T follicular helper cell (primary cell): ENCODE measurements at places on chromosomes 6 and 20.

DNA sequence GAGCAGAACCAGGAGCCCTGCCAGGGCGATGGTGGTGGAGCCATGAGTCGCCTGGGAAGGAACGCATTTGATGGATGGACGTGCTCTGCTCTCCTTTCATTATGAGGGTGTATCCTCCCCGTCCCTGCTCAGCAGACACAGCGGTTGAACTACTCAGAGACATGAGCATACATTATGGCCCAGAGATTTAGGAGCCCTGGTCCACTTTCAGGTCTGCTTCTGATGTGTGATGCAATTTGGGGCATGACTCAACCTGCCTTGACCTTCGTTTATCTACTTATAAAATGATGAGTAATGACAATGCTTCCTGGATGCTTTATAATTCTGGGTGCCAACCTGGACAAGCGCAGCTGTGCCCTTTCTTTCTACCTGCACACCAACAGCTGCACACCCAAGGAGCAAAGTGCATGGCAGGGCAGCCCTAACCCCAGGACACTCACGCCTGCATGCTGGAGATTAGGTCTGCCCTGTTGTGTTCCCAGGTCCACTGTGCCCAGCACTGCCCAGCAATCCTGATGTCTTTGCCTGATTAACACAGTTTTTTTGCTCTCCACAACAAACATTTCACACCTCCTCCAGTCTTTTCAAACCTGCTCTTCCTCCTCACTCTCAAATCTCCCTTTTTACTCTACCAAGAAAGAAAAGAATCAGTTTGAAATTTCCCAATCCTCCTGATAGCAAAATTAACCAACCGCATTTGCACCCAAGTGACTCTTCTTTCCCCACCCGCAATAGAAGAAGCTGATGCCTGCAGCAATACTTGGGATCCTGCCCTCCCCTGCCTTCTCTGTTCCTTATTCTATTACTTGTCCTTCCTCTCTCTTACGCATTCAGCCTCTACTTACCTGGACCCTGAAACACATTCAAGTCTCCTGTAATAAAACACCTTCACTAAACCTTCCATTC, 81.2 kb downstream of the EZR start:
- DNase-seq, result no peak

GRCh38 chr6:28485482-28485881, 30.1 kb downstream of the GPX6 start:
- no peak for DNase-seq

- DNase-seq, result no peak
Observed at GRCh38 chr20:5949943-5950270, 426 bp downstream of the TRMT6 start.

GRCh38 chr6:138695193-138695592, 78.4 kb upstream of the CCDC28A start:
- DNase-seq, result no peak

- DNase-seq, result no peak
Observed at GRCh38 chr6:34334796-34335416, 57.6 kb downstream of the NUDT3 start.

- no peak for DNase-seq
Observed at GRCh38 chr6:1640476-1640875, 30.8 kb downstream of the FOXC1 start.

DNA sequence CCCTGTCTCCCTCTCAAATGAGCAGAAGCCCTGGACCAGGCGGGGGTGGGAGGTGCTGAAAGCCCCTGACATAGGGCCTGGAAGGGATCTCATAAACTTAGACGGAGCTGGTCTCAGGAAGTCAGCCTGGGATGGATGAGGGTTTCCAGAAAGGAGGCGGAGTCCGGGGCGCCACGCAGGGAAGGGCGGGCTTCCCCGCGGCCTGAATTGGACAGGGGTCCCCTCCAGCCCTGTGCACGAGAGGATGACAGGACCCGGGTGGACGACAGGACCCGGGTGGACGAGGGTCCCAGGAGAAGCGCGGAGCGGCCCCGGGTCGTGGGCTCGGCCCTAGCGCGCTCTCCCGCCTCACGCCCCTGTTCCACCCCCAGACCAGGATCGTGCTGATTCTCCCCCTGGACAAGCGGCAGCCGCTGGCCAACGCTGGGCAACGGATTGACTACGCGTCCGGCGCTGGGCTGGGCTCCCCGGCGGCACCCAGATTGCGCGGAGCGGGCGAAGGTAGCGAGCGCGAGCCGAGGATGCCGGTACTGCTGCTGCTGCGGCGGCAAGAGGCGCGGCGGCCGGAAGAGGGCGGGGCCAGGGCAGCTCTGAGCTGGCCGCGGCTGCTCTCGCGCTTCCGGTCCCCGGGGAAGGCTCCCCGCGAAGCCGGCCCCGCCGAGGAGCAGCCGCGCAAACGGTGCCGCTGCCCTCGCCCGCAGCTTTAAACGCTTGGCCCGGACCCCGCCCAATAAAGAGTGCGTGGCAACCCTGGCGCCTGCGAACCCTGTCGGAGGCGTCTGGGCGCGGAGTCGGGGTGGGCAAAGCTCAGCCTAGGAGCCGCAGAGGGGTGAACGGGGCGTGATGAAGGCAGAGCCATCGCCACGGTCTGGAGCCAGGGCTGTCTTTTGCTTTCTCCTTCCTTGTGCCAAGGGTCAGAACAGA, 1.3 kb downstream of the C20orf144 start:
- DNase-seq, result peak; percentile 73

DNA sequence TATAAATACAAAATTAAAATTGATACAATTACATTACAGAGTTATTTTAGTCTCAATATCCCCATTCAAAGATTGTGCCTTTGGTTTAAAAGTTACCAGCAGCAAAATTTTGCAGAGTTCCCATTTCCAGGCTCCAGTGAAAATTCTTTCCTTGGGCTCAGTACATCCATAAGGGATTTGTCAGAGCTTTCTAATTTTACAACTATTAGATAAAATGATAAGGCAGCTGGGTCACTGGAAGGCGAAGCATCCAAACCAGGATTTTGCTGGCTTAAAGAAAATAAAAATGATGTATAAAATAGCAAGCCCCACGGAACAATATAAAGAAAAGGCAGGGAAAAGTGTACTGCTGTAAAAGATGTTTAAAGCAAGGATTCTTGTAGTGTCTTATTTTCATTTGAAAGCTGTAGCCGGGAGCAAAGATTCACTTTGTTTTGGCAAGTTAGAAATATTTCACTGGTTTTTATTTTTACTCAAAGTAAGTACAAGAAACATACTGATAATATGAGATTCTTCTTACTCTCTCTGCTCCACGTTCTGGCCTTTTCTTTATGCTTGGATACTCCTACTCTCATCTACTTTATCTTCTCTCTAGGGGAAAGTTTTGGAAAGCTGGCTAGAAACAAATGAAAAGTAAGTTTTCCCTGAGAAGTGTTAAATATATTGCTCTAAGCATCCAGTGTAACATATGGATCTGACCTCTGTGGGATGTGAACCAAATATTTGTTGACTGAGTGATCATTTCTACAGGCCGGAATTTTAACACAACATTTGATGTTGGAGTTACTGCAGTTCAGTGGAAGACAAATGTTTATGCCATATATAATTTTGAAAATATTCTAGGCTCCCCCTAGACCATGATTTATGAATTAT, 488.4 kb downstream of the PHF3 start:
- no peak for DNase-seq

GRCh38 chr6:125009578-125009977, 47.3 kb downstream of the RNF217 start:
- DNase-seq, result no peak

DNA sequence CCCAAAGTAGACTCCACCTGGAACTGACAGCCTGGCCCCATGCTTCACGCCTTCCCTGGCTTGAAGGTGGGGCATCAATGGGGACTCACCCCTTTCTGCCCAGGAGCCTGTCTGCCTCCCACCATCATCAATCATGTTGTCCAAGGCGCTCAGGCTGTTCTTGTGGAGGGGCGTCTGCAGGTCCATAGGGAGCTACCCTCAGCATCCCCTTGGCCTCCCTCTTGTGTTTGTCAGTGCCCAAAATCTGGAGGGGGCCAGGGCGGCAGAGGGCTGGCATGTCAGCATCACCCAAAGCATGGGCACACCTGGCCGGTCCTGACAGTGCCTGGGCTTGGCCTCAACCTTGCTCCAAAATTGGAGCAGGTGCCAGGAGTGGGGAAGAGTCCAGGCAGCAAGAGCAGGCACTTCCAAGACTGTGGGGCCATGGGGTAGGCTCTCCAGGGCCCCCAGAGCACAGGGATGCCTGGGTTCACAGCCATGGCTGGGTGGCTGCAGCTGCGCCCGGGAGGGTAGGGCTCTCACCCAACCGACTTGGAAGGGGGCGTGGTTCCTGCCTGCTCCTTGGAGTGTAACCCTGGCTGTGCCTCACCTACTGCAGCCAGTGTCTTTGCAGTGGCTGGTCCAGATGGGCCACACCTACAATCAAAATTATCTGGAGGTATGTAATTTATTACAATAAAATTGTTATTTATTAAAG, 903.4 kb downstream of the EYS start:
- DNase-seq, result no peak

DNA sequence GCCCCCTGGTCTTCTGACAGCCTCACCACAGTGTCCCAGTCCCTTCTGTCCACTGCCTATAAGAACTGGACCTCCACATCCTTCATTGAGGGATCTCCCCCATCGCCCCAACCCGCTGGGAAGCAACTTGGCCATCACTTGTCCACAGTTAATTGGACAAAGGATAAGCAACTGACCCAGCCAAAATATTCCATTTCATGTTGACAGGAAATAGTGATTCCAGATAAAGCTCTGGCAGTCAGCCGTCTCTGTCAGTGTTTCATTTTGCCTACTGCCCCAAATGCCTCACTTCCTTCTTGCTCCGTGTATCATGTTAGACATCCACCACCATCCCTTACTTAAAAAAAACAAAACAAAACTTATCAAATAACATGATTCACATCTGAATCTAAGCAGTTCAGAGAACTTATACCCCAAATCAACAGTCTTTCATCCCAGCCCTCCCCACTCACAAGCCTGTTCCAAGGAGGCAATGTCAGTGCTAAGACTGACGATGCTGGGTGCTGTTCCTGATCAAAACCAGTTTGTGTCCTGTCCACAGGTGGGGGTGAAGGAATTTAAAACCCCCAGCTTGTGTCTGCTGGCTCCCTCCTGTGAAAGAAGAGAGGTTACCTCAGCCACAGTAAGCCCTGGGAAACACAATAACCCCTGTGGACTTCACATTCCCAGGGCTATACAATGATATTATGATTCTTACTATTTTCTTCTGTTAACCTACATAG, 162.5 kb downstream of the WDR27 start:
- no peak for DNase-seq

- no peak for DNase-seq
Observed at GRCh38 chr6:14726816-14727493, 518.9 kb upstream of the JARID2 start.

- no peak for DNase-seq
Observed at GRCh38 chr6:12069891-12070529, 57.9 kb downstream of the HIVEP1 start.
